ENCODE measurements at places on chromosomes 6 and 20.

DNA sequence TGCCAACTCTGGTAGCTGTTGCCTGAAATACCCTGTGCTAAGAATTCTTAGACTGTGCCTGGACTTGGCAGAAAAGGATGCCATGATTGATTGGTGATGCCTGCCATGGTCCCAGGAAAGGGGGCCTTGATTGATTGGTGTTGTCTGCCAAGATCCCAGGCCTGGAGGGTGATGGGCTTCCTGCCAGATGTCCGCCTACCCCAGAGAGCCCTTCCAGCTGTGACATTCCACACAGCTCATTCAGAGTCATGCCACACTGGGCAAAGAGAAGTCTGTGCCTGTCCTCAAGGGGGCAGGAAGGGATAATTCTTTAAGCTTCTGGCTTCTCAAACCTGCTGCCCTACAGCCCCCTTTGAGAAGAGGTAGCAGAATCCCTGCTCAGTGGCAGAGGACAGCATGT, 24.6 kb downstream of the RIMS4 start:
- peak; percentile 9 for DNase-seq

DNA sequence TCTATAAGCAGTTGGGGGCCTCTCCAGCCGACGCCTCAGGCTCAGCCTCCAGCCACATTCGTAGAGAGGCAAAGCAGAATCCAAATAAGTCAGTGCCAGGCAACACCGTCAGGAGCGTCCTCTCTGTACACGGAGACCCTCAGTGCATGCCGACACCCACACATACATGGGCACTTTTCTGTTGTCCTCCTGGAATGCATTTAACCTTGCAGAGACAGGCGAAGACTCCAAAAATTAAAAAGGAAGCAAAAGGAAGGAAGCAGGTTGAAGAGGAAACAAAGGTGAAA, 325.9 kb downstream of the TAF4 start:
- DNase-seq = no peak

DNA sequence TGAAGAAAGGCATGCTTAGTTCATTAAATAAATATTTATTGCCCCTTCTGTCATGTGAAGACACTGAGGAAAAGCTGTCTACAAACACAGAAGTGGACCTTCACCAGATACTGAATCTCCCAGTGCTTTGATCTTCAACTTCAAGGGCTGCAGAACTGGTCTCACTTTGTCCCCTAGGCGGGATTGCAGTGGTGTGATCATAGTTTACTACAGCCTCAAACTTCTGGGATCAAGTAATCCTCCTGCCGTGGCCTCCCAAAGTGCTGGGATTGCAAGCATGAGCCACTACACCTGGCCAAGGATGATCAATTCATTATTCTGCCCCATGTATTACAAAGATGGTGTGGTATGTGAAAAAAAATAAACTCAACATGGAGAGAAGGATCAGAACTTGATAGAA, 496.2 kb upstream of the HS3ST5 start:
- DNase-seq = no peak

DNA sequence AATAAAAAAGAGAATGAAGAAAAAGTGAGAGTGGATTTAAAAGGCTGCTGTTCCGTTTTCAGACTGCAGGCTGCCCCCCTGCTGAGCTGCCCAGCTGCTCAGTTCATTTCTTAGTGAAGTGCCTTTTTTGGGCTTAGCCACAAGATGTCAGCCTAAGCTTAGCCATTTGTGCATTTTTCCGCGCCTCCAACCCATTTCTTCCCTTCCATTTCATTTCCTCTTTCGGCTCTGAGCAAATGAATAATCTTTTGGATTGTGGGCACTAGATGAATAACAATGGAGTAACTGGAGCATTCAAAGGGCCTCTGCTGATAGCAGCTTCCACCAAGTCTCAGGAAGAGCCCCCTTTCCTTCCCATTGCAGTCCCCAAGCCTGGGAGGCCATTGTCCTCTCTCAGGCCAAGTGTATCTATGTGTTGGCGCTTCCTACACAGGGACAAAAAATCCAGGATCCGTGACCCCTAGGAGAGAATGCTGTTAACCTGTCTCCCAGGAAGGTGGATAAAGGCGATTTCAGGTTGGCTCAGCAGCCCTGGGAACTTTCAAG, 83.5 kb upstream of the SPTLC3 start:
- peak; percentile 81 for DNase-seq

- no peak for DNase-seq
These were observed 12.8 kb downstream of the AARS2 start for GRCh38 chr6:44300292-44300823.

- no peak for DNase-seq
These were observed 2.2 kb upstream of the ID1 start for GRCh38 chr20:31602779-31603441.

- DNase-seq = no peak
These were observed 2.8 kb downstream of the EYA2 start for GRCh38 chr20:46897328-46897880.

- peak; percentile 24 for DNase-seq
These were observed 27.8 kb downstream of the ASIP start for GRCh38 chr20:34268851-34269636.

DNA sequence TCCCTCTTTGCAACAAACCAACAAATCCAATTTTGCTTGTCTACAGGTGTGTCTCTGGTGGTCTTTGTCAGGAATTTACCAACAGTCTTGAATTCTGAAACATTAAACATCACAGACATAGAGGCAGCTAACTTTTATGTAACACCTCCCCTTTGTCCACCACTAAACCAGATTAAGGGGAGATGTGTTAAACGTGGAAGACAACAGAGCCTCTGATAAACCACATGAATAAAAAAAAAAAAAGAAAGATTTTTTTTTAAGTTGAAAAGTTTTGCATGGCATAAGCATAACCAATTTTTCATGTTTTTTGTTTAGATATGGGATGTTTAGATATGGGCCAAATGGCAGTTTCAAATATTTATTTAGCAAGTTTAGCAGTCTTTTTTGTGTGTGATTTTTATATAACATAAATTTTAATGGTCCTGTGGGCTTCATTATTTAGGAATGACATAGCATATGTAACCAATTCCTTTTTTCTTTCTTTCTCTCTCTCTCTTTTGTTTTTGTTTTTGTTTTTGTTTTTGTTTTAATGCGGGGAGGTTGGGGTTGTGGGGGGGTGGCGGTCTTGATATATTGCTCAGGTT, 60.7 kb upstream of the BTN3A2 start:
- no peak for DNase-seq

GRCh38 chr6:145036236-145036635, 699.1 kb downstream of the EPM2A start:
- DNase-seq = no peak

- no peak for DNase-seq
These were observed 282.5 kb downstream of the ESR1 start for GRCh38 chr6:152089992-152090391.

DNA sequence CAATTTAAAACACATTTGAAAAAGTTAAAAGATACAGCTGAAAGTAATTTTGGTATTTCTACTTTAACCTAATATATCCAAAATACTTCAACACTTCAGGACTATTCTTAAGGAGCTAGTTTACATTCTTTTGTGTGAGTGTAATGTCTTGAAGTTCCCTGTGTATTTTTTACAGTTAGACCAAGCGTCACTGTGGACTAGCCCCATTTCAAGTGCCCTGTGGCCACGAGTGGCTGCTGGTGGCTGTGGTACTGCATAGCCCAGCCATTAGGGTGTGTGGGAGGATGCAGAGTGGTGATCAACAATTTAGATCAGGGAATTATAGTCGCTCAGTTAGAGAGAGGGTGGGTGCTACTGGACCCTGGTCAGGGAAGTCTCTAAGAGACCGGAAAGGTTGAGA, 869 bp upstream of the CST5 start:
- DNase-seq = no peak

GRCh38 chr6:159513914-159514313, 179.1 kb downstream of the SOD2 start:
- no peak for DNase-seq

GRCh38 chr20:2302384-2303060, 6.7 kb downstream of the TGM3 start:
- no peak for DNase-seq

DNA sequence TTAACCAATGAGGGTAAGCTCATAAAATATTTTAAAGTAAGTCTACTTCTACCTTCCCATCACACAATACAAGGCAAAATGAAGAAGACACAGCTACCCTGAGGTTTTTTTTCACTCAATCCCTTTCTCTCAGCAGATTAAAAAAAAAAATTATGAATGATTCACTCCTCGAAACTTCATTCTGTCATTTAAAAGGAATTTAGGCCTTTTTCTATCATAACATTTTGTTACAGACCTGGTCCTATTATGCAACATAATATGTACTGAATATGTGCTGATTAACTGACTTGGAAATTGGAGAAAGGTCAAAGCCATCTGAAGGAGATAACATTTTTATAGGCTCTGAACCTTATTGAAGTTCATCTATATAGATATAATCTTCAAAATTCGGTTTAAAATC, 45.5 kb downstream of the PRL start:
- peak; percentile 67 for DNase-seq

DNA sequence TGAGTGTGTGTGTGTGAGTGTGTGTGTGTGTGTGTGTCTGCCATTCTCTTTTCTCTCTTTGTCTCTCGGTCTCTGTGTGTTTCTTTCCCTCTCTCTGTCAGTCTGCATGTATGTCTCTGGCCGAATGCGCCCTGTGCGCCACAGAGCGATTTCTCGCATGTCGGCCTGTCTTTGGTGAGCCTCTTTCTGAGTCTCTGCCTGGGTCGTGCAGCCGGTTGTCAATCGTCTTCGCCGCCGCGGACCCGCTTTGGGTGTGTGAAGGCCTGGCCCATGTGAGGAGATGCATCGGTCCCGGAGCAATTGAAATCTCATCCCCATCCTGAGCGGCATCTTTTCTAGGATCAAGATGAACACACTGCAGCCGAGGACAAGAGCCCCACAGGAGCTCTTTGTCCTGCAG, 1567.2 kb upstream of the DEFB115 start:
- DNase-seq = no peak

GRCh38 chr20:48626226-48626937, 201.4 kb downstream of the PREX1 start:
- DNase-seq = no peak

DNA sequence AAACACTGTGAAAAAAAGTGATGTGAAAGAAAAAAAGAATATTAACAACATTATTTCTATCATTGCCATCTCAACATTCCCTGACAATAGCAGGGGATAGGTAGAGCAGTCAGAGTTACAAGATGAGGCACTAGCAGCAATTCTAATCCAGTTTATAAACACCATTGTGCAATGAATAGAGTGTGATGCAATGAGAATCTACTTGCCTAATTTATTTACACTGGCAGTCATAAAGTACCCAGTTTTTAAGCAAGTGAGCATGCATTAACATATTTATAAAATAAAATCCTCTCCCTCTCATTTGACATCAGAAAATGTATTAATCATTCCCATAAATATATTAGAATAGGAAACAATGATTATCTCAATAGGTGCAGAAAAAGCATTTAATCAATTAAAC, 2.5 kb upstream of the MANEA start:
- no peak for DNase-seq

DNA sequence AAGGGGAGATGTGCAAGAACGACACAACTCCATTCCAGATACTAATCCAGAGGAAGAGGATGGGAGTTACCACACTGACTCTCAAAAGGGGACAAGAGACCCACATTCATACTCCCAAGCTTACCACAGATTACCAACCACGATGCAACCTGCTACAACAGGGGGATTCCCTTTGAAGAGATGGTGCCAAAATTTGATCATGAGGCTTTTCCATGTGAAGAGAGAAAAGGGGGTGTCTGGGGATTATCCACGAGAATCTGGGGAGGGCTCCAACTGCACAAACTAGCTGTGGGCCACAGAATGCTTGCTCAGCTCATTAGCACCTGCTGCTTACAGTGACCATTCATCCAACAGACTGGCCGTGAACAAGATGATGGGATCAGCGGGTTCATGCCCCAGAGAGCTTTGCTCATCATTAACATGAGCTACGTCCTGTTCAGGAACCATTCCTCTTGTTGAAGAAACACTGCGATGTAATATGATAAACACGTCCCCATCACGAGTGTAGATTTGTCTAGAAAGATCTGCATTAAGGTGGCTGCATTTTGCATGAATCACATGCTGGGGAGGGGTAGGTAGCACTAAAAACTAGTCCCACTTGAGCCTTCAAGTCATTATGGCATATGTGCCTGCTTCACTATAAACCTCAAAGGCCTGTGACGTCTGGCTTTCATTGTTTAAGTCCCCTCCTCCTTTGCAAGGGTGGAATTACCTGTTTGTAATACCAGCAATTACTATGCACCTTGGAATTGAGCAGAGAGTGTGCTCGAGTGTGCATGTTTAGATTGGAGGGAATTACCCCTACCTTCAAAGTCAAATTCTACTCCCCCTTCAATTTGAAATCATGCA, 4.0 kb downstream of the PLAGL2 start:
- DNase-seq = no peak

- DNase-seq = no peak
These were observed 11.0 kb upstream of the KCNK5 start for GRCh38 chr6:39240155-39240757.

- no peak for DNase-seq
These were observed 3.3 kb upstream of the STMND1 start for GRCh38 chr6:17098538-17098937.

DNA sequence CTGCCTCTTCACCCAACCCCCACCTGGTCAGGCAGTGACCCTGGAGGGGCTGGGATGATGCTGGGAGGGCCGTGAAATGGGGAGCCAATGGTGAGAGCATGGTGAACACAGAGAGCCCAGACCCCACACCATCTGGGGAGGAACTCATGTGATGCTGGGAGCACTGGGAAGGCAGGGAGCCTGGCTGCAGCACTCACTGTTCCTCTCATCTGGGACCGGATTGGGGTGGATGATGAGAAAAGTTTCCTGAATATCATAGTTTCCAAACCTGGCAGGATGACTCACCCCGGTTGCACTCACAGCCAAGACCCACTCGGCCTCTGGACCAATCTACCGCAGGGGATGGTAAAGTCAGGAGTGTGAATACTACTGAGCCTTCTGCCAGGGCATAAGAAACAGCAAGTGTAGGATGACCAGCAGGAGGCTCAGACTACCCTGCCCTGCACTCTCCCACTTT, 21.8 kb downstream of the ULBP1 start:
- DNase-seq = no peak

GRCh38 chr20:2289475-2289874, 6.3 kb upstream of the TGM3 start:
- no peak for DNase-seq

- no peak for DNase-seq
These were observed 172.1 kb upstream of the OLIG3 start for GRCh38 chr6:137666202-137666774.

DNA sequence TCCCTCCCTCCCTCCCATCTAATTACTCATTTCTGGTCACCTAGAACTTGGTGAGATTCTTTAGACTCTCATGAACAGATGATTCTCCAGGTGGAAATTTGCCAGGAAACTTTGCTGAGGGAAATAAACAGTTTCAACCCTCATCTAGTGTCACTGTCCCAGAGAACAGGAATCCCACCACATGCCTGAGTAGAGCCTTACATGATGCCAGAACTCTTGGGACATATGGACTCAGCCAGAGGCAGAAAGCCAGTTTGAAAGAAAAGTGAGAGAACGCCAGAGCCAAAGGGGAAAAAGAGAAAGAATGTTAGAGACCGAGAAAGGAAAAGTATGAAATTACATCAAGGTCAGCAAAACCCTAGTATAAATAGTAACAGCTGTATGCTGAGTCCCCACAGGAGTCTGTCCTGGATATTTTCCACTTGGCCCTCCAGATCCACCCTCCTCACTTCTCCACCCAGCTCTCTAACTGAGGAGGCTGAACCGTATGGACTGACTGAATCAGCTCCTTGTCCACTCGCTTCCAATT, 127.5 kb upstream of the COL21A1 start:
- DNase-seq = no peak

GRCh38 chr20:33999025-33999649, 5.4 kb downstream of the RALY start:
- no peak for DNase-seq

- DNase-seq = no peak
These were observed 144.6 kb upstream of the TMEM170B start for GRCh38 chr6:11392778-11393507.

- no peak for DNase-seq
These were observed 89.3 kb upstream of the AHI1 start for GRCh38 chr6:135586844-135587243.
